ENCODE measurements at places on chromosomes 11 and 22. TPM values are rescaled to one million over a fixed set of nuclear protein-coding genes. Genes with fewer than 3 reads are reported as not detected.

GRCh38 chr11:25068451-25068850, 571.6 kb downstream of the LUZP2 start:
- no peak for DNase-seq

DNA sequence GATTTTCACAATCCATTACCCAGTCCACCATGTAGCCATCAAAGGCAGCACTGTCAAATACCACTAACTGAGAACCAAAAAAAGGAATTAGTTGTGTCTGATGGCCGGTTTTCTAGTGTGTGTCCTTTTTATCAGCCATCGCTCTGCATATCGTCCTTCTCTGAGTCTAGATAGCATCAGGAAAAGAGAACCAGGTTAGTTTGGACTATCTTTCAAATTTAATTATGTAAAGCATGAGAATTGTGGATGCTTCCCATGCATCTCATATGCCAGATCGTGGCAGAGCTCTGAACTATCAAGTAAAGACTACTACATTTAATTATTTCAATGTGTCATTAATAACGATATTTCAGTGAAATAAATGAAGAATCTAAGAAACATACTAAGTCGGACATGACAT, 691.9 kb downstream of the FAM181B start:
- DNase-seq: no peak

- DNase-seq: no peak
These were observed 25.0 kb upstream of the IGSF22 start for GRCh38 chr11:18750944-18751343.

DNA sequence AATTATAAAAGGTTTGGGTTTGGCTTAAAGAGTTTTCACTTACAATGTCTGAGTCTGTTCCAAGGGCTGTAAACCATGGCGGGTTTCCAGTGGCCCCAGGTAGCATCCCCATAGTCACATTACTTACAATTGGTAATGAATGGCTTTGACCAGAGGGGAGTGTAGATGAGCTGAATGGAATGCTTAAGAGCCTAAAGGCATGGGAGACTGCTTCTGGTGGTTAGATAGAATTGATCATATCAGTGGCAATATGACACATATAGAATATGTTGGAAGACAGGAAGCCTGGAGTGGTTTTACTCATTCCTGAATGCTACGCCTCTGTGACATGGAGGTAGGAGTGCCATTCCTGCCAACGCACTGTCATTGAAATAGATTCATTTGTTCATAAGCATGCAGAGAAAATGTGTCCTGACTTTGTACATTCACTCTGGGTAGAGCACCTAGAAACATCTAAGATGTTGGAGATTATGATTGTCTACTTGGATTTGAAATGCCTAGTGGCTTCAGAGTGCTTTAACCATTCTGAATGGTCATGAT, 183.3 kb downstream of the BLID start:
- no peak for DNase-seq

- no peak for DNase-seq
These were observed 265.8 kb downstream of the BUD13 start for GRCh38 chr11:116507016-116507415.

NRIP3 gene
- 2.0 TPM for total RNA-seq

ASRGL1 gene
- total RNA-seq: 12.2 TPM

LYVE1 gene
- total RNA-seq: not detected

EXPH5 gene
- total RNA-seq: 3.7 TPM

HEPHL1 gene
- total RNA-seq: not detected

All from activated naive CD8-positive, alpha-beta T cell treated with anti-CD3 and anti-CD28 coated beads, Interleukin-2, amount 10 ng/mL, durations not matched to agents 7 days and 5 days (primary cell).